ENCODE measurements at places on chromosomes 3 and 15. TPM values are rescaled to one million over a fixed set of nuclear protein-coding genes. Genes with fewer than 3 reads are reported as not detected.

- no peak for DNase-seq
These were observed 243.8 kb upstream of the TTC14 start for GRCh38 chr3:180358179-180358578.

GRCh38 chr15:94346282-94346681 lies 114.9 kb downstream of the MCTP2 start:
- DNase-seq, result no peak

- DNase-seq, result no peak
These were observed 8.2 kb downstream of the PARP16 start for GRCh38 chr15:65278480-65278879.

GRCh38 chr3:176577447-176577846 lies 619.8 kb downstream of the TBL1XR1 start:
- DNase-seq, result no peak

DNA sequence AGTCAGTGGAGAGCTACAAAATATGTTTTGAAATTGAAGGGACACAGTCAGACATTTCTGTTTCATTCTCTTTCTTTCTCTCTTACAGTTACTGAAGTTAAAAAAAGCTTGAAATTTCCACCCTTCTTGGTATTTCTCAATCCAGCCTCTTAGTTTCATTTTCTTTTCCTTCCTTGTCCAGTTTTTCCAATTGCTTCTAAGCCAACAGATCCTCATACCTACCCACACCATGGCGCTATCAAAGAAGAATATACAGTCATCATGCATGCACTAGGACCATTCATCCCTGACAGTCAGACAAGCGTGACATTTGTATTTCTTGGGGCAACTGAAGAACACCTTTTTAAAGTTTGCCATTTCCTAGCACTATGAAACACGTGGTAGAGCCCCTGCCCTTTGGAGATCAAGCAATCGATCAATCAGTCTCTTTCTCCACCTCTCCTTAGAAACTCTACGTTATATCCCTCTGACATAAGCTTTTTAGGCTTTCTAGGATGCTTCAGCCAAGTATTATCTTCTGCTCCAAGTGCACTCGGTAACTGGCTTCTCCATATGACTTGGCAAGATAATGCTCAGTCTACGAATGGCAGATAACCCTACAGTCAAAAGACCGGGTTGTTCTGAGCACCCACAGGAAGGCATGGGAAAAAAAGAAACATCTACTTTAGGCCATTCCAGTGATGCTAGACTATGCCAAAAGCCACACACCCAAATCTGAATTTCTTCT lies 65.4 kb downstream of the FBN1 start:
- DNase-seq, result no peak

The GPR160 gene
- 2.4 TPM for total RNA-seq

The ALAS1 gene
- total RNA-seq, result 36.1 TPM

The PAK2 gene
- 52.4 TPM for total RNA-seq

All from esophagus muscularis mucosa (tissue), 4 donors.